D721Med (cell line): ENCODE measurements at places on chromosomes 3 and 15.
A peak's percentile ranks its signal among the peaks of the same experiment; 100 is the strongest.

GRCh38 chr3:136414476-136414875 lies 164.3 kb downstream of the PCCB start:
- DNase-seq: no peak

- no peak for DNase-seq
Measured at GRCh38 chr15:99503411-99503810, 62.4 kb upstream of the MEF2A start.

DNA sequence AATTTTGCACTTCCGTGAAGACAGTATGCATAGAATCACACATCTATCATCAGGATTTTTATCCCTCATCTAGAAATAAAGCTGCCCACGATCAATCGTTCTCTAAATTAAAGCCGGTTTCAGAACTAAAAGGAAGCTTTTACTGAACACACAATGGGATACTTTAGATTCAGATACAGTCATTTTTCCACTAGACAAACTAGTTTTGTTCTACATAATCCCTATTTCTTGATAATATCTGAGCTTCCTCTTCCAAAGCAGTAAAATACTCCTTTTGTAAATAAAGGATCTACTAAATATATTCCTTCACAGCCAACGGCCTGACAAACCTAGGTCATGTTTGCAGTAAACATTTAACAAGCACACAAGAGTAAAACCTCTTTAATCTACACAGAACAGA lies 2.0 kb upstream of the GANC start:
- DNase-seq: no peak

- DNase-seq: no peak
Measured at GRCh38 chr3:170555329-170555728, 30.5 kb downstream of the SLC7A14 start.

- DNase-seq: no peak
Measured at GRCh38 chr3:133512416-133513089, 60.9 kb upstream of the CDV3 start.

DNA sequence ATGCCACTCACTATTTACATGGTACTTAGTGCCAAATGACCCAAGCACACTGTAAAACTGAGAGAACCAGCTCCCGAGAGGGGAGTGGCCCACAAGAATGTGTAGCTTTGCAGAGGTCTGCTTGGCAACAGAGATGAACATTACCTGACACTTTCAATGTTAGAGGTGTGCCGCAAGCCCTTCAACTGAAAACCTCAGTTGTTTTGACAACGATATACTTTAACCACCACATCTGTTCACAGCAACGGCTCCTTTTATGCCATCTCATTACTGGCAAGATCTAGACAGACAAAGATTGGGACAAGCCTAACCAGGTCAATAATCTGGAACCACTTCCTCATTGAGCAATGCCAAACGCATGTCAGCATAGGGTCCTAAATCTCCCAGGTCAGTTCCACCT lies 23.7 kb downstream of the NEK10 start:
- DNase-seq: no peak

- no peak for DNase-seq
Measured at GRCh38 chr3:148642214-148642613, 55.5 kb upstream of the AGTR1 start.

GRCh38 chr15:92485441-92485840 lies 91.8 kb downstream of the ST8SIA2 start:
- DNase-seq: no peak

GRCh38 chr3:14216257-14217048 lies 37.8 kb downstream of the LSM3 start:
- no peak for DNase-seq

GRCh38 chr15:100310513-100311153 lies 31.1 kb downstream of the ADAMTS17 start:
- DNase-seq: no peak

GRCh38 chr3:89320186-89320585 lies 212.8 kb downstream of the EPHA3 start:
- DNase-seq: no peak

- no peak for DNase-seq
Measured at GRCh38 chr15:28885630-28886430, at the start of gene APBA2. Gene APBA2, plus strand, starts transcription at chr15:28885974. Its CDS starts 167,911 bp downstream, at chr15:29053885.

- DNase-seq: no peak
Measured at GRCh38 chr3:160374472-160374871, 24.6 kb downstream of the IFT80 start.

- no peak for DNase-seq
Measured at GRCh38 chr3:59783468-59783988, 733.7 kb upstream of the CFAP20DC start.

GRCh38 chr3:110955301-110955880 lies 116.2 kb upstream of the NECTIN3 start:
- no peak for DNase-seq

GRCh38 chr15:86115145-86115801 lies 35.6 kb downstream of the AGBL1 start:
- DNase-seq: no peak

DNA sequence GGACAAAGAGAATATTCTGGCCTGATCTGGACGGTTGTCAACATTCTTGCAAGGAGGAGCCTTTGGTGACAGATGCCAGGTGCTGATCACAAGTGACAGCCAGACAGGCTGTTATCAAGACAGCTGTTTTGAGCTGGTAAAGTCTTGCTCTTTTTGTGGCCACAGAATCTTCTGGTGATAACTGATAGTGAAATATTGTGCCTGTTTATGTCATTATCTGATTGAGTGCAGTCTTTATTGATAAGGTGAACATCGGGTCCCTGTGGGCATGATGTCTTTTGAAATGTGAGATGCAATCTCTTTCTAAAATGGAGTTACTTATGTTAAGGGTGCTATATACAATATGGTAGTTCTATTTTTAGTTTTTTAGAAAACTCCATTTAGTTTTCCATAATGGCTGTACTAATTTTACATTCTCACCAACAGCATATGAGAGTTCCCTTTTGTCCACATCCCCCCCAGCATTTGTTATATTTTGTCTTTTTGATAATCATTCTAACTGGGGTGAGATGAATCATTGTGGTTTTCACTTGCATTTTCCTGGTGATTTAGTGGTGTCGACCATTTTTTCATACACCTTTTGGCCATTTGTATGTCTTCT lies 10.7 kb downstream of the CEP63 start:
- no peak for DNase-seq

DNA sequence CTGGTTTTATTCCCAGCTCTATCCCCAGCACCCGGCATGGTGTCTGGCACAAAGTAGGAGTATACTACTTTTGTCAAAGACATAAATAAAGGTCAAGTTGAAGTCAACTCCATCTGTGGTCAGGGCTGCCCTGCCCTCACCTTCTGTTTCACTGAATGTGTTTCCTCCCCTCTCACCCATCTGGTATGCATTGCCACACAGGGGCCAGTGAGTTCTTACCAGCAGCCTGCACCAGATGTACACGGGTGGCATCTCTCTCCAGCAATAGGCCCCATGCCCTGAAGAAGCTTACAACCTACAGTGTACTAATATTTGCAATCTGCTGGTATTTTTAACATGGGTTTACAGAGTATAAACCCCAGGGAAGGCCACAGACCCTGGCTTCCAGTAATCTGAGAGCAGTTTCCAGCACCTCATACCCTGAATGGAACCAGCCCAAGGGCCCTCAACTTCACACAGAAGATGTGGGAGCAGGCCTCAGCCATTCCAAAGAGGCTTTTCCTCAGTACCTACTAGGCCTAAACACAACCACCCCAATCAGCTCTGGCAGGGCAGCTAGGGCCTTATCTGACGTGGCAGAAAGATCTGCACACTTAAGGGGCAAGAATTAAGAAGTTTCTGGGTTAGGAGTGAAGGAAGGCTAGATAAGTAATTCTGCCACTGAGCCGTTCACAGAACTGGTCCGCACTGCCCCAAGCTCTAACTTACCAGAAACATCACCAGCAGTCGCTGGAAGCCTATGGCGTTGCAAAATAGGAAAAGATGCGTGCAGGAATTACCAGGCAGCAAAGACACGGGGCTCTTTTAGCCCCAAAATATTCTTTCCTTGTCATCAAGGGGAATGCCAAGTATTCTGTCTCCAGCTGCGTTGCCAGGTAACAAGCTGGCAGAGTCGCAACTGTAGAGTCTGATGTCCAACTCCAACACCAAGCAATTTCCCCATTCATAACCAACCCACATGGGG lies 2.1 kb downstream of the IDH2 start:
- DNase-seq: no peak

DNA sequence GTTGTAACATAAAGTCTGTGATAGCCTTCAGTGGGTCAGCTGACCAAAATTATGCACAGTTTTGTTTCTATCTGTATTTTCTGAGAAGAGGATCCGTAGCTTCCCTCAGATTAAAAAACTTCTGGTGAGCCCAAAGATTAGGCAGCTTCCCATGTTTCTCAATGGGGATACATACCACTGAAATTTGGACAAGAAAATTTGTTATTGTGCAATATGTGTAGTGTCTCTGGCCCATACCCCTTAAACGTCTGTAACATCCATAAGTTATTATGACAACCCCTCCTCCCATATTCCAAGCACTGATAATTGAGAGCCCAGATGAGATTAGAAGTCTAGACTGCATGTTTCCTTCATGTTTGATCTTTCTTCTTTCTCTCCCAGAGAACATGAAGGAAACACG lies 1.9 kb upstream of the MITF start:
- no peak for DNase-seq

DNA sequence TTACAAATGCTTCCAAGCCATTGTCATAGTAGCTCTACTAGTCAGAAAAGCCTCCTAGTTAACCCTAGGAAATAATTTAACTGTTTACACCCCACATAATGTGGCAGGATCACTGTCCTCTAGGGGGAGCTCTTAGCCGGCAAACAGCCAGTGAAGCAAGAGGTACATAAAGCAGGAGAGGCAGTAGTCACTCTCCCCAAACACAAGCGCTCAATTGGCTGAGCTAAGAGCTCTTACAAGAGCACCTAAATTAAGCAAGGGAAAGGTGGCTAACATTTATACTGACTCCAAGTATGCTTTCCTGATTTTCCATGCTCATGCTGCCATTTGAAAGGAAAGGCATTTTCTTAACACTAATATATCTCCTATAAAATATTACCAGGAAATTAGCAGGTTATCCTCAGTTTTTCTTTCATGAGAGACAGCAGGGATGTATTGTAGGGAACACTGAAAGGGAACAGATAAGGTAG lies 37.6 kb downstream of the NCEH1 start:
- no peak for DNase-seq

DNA sequence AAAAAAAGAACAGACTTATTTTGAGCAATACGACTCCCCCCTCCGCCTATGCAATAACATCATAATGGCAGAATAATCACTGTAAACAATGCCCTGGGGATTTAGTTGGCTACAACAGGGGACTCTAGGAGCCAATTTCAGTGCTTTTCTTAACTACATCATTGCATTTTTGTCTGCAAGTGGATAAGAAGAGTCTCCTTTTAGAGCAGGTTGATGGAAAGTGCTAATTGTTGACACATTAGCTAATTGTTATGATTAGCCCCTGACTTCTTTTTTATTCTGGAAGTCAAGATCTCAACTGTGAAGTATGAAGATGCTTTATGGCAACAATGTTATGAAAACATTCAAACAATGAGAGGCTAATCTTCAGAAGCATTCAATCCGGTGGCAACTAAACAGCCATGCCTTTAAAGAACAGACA lies 121.2 kb downstream of the MECOM start:
- no peak for DNase-seq

DNA sequence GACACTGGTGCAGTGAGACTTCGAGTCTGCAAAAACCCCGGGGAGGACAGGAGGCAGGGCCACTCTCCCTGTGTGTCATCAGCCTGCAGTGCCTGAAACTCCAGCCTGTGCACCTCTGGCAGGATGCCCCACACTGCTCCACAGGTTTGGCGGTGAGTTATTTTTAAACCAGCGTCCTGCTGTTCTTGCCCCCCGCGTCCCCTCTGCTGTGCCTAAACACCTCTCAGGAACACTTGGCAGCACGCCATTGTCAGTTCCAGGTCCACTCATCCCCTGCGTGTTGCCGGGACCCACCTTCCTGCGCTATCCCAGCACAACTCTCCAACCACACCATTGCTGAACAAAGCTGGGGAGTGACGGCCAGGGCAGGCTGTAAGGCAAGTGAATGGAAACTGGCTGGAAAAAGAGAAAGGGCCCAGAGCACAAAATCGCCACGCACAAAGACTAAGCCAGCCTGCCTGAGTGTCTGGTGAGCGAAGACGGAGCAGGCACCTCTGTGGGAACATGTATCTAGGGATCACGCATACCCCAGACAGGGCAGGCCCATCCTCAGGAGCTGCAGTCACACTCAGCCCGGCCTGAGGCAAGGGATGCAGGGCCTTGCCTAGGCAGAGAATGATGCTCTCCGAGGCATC lies 3.1 kb upstream of the PLA2G4F start:
- no peak for DNase-seq

DNA sequence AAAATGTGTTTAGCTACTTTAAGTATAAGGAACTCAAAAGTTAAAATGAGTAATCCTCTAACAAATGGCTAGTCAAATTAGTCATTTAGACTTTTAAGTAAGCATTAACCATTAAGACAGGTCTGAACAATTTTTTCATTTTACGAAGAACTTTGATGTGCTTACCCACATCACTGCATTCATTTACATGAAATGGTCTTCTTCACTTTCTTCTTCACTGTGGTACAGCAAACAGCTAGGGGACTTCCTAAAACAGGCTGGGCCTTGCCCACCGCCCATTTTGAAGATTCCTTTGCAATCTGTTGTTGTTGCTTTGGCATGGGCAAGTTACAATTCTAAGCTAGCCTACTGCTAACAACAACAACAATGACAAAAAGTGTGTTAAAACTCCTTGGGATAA lies 67.4 kb downstream of the CBLB start:
- DNase-seq: no peak

DNA sequence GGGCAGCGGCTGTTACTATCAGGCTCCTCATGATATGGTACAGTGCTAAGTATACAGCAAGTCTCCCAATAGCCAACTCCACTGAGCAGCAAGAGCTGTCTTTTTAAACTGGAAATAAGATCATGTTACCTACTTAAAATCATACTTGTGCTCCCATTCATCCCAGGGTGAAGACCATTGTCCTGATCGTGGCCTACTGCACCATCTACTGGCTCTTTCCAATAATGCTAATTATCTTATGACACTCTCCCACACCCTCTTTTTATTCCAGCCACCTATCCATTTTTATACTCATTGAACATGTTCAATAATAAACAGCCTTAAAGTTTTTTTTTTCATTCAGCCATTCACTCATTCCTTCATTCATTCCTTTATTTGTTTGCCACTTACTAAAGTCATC lies 117.7 kb downstream of the GBE1 start:
- no peak for DNase-seq

GRCh38 chr3:101676765-101677435 lies at the start of gene ZBTB11:
Gene ZBTB11, minus strand, starts transcription at chr3:101677132. Its CDS starts 218 bp downstream, at chr3:101676914.
- DNase-seq: peak; percentile 41

- DNase-seq: no peak
Measured at GRCh38 chr3:64489361-64490044, 198.3 kb downstream of the ADAMTS9 start.
